ENCODE measurements at places on chromosomes 11 and 22. TPM values are rescaled to one million over a fixed set of nuclear protein-coding genes. Genes with fewer than 3 reads are reported as not detected.

Gene FAM168A
- 9.7 TPM for total RNA-seq

- peaks cover 56% of the 10 kb centered on the region for H3K36me3 ChIP-seq
- H3K27me3 ChIP-seq, result no peaks in the 10 kb centered on the region
- no peak for DNase-seq
Observed at GRCh38 chr11:121561240-121561639, 108.5 kb upstream of the SORL1-AS1 start.

- DNase-seq, result no peak
- no peak overlapping the region for H3K27ac ChIP-seq
- H3K36me3 ChIP-seq, result no peaks in the 10 kb centered on the region
- no peak overlapping the region for H3K4me3 ChIP-seq
- H3K27me3 ChIP-seq, result no peaks in the 10 kb centered on the region
Observed at GRCh38 chr11:69304686-69305085, 10.7 kb downstream of the MYEOV start.

Gene GAL3ST3
- 0.42 TPM for total RNA-seq

Gene OR2AT4
- not detected for total RNA-seq

- peaks cover 25% of the 10 kb centered on the region for H3K27me3 ChIP-seq
- H3K27ac ChIP-seq, result no peak within 1 kb of the TSS
- H3K4me1 ChIP-seq, result no peaks in the 10 kb centered on the region
Observed at GRCh38 chr22:50085211-50085972, at the start of gene MLC1. Gene MLC1 (minus strand): TSS chr22:50085426. CDS start chr22:50084902, 524 bp downstream.

Gene SLC22A25
- not detected for total RNA-seq

- no peaks in the 10 kb centered on the region for H3K27me3 ChIP-seq
- no peaks in the 10 kb centered on the region for H3K36me3 ChIP-seq
- H3K27ac ChIP-seq, result no peak overlapping the region
- H3K4me1 ChIP-seq, result no peaks in the 10 kb centered on the region
Observed at GRCh38 chr11:8800520-8801110, 110.4 kb upstream of the AKIP1 start.

DNA sequence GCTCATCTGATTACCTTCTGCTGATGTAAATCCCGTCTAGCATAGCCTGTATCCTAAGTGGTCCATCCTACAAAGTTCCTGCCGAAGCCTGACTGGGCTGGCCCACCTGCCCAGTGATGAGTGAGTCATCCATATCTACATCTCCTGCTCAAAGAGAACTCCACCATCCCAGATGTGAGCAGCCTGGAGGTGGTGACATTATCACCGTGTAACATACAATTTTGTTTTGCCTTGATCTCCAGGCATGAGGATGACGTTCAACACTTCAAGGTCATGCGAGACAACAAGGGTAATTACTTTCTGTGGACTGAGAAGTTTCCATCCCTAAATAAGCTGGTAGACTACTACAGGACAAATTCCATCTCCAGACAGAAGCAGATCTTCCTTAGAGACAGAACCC lies 5.6 kb downstream of the TMA7B start:
- no peaks in the 10 kb centered on the region for H3K27me3 ChIP-seq
- no peak overlapping the region for H3K27ac ChIP-seq
- DNase-seq, result no peak
- H3K36me3 ChIP-seq, result peaks cover 87% of the 10 kb centered on the region
- H3K4me3 ChIP-seq, result no peak overlapping the region

DNA sequence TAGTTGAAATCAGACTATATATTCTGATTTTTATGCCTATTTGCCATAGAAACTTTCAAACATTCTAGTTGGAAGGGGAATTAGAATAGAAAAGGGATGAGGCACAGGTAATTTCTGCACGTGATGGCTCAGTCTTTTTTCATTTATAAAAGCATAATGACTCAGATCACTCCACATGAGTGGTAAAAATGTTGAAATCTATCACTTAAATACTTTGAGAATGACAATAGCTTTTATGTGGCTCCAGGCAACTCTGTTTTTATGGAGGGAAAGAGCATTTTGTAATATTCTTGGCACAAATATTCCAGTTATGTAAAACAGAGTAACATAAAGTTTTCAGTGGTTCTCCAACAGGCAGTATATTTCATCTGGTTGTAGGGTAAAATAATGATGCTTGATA lies 5.9 kb upstream of the MMP3 start:
- H3K4me3 ChIP-seq, result no peak overlapping the region
- DNase-seq, result no peak
- H3K4me1 ChIP-seq, result no peaks in the 10 kb centered on the region
- no peak overlapping the region for H3K27ac ChIP-seq
- no peaks in the 10 kb centered on the region for H3K36me3 ChIP-seq

- no peaks in the 10 kb centered on the region for H3K4me1 ChIP-seq
- H3K27ac ChIP-seq, result no peak overlapping the region
- no peaks in the 10 kb centered on the region for H3K36me3 ChIP-seq
- no peak for DNase-seq
- H3K4me3 ChIP-seq, result no peak overlapping the region
- no peaks in the 10 kb centered on the region for H3K27me3 ChIP-seq
Observed at GRCh38 chr11:102592634-102593581, 32.2 kb downstream of the MMP20 start.

DNA sequence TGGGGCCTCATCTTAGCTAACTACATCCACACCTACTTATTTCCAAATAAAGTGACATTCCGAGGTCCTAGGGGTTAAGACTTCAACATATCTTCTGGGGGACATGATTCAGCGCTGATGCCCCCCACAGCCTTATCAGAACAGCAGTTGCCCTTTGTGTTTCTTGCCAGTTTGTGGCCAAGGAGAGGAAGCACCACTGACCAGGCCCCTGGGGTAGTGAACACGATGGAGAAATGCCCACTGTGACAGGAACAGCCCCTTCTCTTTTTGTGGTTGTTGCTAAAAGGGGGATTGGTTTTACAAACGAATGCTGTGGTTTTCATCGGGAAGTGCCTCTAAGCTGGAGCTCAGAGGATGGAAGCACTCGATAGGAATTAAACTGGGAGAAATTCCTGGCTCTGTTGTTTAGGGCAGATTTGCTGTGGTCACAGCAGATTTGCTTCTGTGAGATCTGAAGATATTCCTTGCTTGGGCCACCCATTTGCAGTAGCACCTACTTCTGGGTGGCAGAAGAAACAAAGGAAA lies 88.8 kb downstream of the ABTB2 start:
- no peak overlapping the region for H3K4me3 ChIP-seq
- H3K36me3 ChIP-seq, result no peaks in the 10 kb centered on the region
- no peaks in the 10 kb centered on the region for H3K27me3 ChIP-seq
- no peak overlapping the region for H3K27ac ChIP-seq
- DNase-seq, result no peak

Gene SNX32
- 0.38 TPM for total RNA-seq

Gene OR52I2
- total RNA-seq, result 0.09 TPM

DNA sequence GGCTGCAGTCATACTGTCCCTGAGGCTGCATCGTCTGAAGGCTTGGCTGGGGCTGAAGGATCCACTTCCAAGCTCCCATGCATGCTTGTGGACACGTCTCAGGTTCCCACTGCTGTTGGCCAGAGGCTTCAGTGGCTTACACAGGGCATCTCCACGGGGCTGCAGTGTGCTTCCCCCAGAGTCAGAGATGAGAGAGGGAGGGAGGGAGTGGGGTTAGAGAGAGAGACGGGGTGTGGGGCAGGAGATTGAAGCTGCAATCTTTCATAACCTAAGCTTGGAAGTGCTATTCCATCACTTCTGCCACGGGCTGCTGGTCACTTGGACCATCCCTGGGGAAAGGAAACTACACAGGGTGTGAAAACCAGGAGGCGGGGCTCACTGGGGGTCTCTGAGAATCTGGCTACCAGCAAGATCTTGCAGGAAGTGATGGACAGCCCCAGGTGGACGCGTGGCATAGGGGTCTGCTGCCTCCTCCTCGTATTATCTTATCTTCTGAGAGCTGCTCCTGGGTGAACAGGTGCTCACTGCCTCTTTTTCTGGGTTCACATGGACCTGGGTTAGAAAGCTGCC lies 63.0 kb upstream of the MYEOV start:
- no peak overlapping the region for H3K27ac ChIP-seq
- H3K36me3 ChIP-seq, result no peaks in the 10 kb centered on the region
- no peaks in the 10 kb centered on the region for H3K4me1 ChIP-seq

Gene CCND1
- total RNA-seq, result 33.3 TPM

DNA sequence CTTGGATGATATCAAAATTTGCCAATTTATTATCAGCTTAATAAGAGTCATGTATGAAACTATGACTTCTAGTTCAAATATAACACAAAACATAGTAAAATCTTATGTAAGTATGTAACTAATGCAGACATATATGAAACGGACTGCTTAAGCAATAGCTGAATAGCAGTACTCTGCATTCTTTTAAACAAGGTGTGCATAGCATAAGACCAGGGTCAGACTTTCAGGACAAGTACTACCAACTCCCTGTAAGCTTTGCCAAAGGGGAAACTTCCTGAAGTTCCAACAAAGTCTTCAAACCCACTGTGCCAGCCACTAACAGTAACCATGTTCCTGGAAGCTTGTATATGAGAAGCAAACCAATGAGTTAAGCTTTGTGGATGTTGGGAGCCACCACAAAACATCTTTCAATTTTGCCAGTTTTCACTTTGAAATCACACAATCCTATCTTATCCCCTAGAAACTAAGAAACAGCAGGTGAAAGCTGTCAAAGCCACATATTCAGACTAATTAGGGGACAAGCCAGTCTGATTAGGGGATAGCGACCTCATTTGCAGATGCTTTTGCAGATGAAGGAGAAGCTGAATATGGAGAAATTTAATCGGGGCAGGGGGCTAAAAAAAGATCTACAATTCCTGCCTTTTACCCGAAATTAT lies 13.3 kb downstream of the RBFOX2 start:
- no peak overlapping the region for H3K4me3 ChIP-seq
- H3K27me3 ChIP-seq, result no peaks in the 10 kb centered on the region
- DNase-seq, result no peak
- H3K27ac ChIP-seq, result no peak overlapping the region
- H3K36me3 ChIP-seq, result no peaks in the 10 kb centered on the region
- H3K4me1 ChIP-seq, result no peaks in the 10 kb centered on the region

DNA sequence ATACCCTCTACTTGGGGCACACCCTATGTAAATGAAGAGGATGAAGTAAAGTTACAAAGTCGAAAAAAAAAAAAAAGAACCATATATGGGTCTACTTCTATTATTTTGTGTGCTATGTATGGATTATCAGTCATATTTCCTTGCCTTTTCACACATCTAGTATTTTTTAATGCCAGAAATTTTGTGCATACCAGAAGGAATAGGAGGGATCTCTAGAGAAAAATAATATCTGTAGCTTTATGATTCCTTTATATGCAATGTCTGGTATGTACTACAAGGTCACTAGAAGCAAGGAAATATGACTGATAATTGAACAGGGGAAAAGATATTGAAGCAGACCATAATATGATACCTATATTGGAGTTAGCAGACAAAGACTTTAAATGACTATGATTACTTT lies 713.4 kb downstream of the OPCML start:
- no peaks in the 10 kb centered on the region for H3K27me3 ChIP-seq
- no peak for DNase-seq
- no peaks in the 10 kb centered on the region for H3K4me1 ChIP-seq
- H3K36me3 ChIP-seq, result no peaks in the 10 kb centered on the region
- no peak overlapping the region for H3K27ac ChIP-seq
- H3K4me3 ChIP-seq, result no peak overlapping the region

DNA sequence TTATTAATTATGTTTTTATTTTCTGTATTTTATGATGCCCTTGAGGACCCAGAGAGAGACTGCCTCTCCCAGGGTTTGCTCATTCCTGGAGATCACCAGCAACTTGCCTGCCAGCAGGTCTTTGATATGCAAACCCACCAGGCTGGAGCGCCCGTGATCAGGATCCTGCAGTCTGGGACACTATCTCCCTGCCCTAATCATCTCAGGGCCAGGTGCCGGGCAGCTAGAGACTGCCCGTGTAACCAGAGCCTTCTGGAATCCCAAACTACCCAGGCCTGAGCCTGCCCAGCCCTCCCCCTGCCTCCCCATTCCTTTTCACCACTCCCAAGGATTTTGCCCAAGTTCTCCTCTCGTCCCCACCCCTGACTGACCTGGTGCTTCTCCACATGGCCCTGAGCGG lies 52.2 kb upstream of the B3GAT1 start:
- H3K4me3 ChIP-seq, result no peak overlapping the region
- no peaks in the 10 kb centered on the region for H3K4me1 ChIP-seq
- no peaks in the 10 kb centered on the region for H3K36me3 ChIP-seq
- no peak overlapping the region for H3K27ac ChIP-seq

GRCh38 chr11:27357250-27357649 lies 5.8 kb downstream of the CCDC34 start:
- H3K36me3 ChIP-seq, result no peaks in the 10 kb centered on the region
- DNase-seq, result no peak
- no peak overlapping the region for H3K27ac ChIP-seq
- no peaks in the 10 kb centered on the region for H3K4me1 ChIP-seq
- no peak overlapping the region for H3K4me3 ChIP-seq

DNA sequence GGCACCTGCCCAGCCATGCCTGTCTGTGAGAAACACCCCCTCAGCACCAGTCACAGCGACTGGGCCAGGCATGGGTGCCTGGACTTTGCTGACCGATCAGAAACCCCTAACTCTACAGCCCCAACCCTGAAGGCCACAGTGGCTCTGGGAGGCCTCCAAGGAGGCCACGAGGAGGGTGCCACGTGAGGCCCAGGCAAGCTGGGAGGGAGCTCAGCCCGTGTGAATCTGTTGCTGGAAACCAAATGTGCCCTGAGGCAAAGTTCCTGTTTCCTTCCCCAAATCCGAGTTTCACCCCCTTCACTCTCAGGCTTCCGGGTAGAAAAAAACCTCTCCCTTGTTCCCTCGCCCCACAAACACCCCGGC lies 1.3 kb downstream of the UNC93B1 start:
- DNase-seq, result no peak
- peaks cover 23% of the 10 kb centered on the region for H3K27me3 ChIP-seq
- H3K36me3 ChIP-seq, result no peaks in the 10 kb centered on the region
- no peak overlapping the region for H3K27ac ChIP-seq
- no peak overlapping the region for H3K4me3 ChIP-seq
- peaks cover 18% of the 10 kb centered on the region for H3K4me1 ChIP-seq

GRCh38 chr22:27412866-27413445 lies 388.6 kb downstream of the MN1 start:
- H3K27me3 ChIP-seq, result no peaks in the 10 kb centered on the region
- DNase-seq, result no peak
- H3K4me3 ChIP-seq, result no peak overlapping the region
- no peaks in the 10 kb centered on the region for H3K36me3 ChIP-seq

Gene CNTN5
- 0.14 TPM for total RNA-seq

- no peaks in the 10 kb centered on the region for H3K36me3 ChIP-seq
- H3K4me1 ChIP-seq, result no peaks in the 10 kb centered on the region
- no peak for DNase-seq
Observed at GRCh38 chr11:80779905-80780605, 1339.2 kb upstream of the TENM4 start.

GRCh38 chr22:41620589-41621098 lies at the start of gene DESI1:
Gene DESI1 (minus strand): TSS chr22:41621043. CDS start chr22:41620839, 204 bp downstream.
- H3K27me3 ChIP-seq, result no peaks in the 10 kb centered on the region
- peak within 1 kb of the TSS; percentile 95 for H3K27ac ChIP-seq
- H3K4me1 ChIP-seq, result peaks cover 12% of the 10 kb centered on the region
- peaks cover 32% of the 10 kb centered on the region for H3K36me3 ChIP-seq

- H3K27me3 ChIP-seq, result no peaks in the 10 kb centered on the region
- H3K36me3 ChIP-seq, result peaks cover 35% of the 10 kb centered on the region
- no peak overlapping the region for H3K4me3 ChIP-seq
- no peaks in the 10 kb centered on the region for H3K4me1 ChIP-seq
- H3K27ac ChIP-seq, result no peak overlapping the region
- no peak for DNase-seq
Observed at GRCh38 chr11:27497284-27497866, 9.2 kb downstream of the LIN7C start.

- H3K27me3 ChIP-seq, result no peaks in the 10 kb centered on the region
- no peaks in the 10 kb centered on the region for H3K4me1 ChIP-seq
- H3K27ac ChIP-seq, result no peak overlapping the region
Observed at GRCh38 chr11:104328512-104328907, 164.6 kb upstream of the PDGFD start.
